LHCN-M2 (cell line): ENCODE measurements at places on chromosomes 1 and 21. TPM values are rescaled to one million over a fixed set of nuclear protein-coding genes. Genes with fewer than 3 reads are reported as not detected.

GBP3 gene
- 67.6 and 72.9 TPM in 2 replicates for total RNA-seq

- no peak for DNase-seq
Measured at GRCh38 chr1:45804669-45804969, 1.2 kb downstream of the MAST2 start.

- DNase-seq, result no peak
Measured at GRCh38 chr1:45394342-45394741, 54.1 kb upstream of the MUTYH start.

- DNase-seq, result no peak
Measured at GRCh38 chr21:42247716-42248115, 28.8 kb downstream of the ABCG1 start.

- DNase-seq, result no peak
Measured at GRCh38 chr21:42120101-42120902, 49.2 kb downstream of the UMODL1 start.

GRCh38 chr21:29538115-29538514 lies 239.4 kb downstream of the BACH1 start:
- peak; percentile 41 for DNase-seq
